ENCODE measurements at places on chromosomes 16 and 17.

- no peak for DNase-seq
Observed at GRCh38 chr17:32289471-32290070, 23.9 kb downstream of the RHBDL3 start.

DNA sequence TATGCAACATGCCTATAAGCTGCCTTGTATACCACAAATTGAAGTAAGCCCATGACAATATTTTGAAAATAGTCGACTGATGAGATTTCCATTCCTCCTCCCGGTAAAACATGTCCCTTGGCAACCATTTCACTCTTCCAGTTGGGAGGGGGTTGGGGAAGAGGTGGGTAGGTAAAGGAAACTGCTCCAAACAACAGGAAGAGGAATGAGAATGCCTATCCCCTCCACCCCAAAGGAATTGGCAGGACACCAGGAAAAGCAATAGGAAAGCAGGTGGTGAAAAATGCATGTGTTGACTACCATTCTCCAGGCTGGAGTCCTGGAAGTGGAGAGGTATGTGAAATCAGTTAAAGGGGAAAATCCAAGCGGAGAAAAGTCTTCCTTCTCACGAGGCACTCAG is 455.9 kb upstream of the PSMD7 start:
- DNase-seq: no peak

- no peak for DNase-seq
Observed at GRCh38 chr16:9124908-9125584, 33.6 kb downstream of the HAPSTR1 start.

- no peak for DNase-seq
Observed at GRCh38 chr16:83992624-83993023, 24.6 kb downstream of the NECAB2 start.

- DNase-seq: no peak
Observed at GRCh38 chr16:67666032-67666551, 458 bp downstream of the ENKD1 start.

DNA sequence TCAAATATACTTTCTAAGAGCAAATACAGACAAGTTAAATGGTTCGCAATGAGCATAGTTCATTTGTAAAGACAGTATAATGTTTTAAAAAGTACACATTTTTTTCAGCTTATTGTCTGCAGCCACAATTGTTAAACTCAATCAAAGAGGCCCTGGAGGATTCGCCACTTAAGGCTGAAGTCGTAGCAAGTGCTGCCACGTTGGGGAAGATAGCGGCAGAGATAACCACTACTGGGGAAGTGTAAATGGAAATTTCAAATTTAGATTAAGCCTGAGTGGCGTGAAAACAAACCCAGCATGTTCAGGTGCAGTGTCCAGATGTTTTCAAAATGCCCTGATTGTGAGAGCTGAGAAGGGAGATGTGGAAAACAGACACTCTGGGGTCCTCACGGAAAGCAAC is 8.4 kb downstream of the PMP22 start:
- no peak for DNase-seq

Measured in activated CD8-positive, alpha-beta memory T cell treated with anti-CD3 and anti-CD28 coated beads for 48 hours (primary cell).